ENCODE measurements at places on chromosomes 7 and 10.

DNA sequence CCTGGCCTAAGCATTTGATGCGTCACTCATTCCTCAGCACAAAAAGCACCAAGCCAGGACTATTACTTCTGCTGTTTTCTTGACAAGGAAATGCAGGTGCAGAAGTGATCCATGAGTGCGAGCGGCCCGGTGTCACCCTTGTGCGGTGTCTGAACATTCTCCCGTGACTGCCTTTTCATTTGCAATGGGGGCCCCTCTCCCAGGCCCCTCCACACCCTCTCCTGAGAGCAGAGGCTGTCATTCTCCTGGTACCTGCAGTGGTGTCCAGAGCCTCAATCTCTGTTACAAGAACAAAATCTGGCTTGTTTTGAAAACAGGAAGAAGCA lies 213.1 kb downstream of the DIP2C start:
- DNase-seq, result no peak

DNA sequence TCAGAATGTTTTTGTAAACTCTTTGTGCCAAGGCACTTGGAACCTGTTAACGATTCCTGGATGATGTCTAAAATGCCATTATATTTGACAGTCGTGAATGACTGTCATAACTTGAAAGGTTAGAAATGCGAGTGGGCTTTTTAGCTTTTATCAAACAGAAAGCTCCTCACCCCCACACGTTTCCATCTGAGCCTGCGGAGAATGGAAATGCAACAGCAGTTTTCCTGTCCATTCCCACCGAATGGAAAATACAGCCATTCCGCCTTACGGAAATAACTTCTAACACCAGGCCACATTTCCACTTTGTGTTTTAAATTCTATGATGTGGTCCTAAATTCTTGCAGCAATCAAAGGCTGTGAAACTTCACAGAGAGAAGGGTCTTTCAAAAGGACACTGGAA lies 83.8 kb downstream of the ELMO1 start:
- no peak for DNase-seq

GRCh38 chr10:11548768-11549099 lies 62.7 kb downstream of the USP6NL start:
- DNase-seq, result no peak

GRCh38 chr7:40784176-40784575 lies 649.4 kb downstream of the SUGCT start:
- DNase-seq, result no peak

- no peak for DNase-seq
Observed at GRCh38 chr7:2952316-2952715, 91.4 kb downstream of the CARD11 start.

- no peak for DNase-seq
Observed at GRCh38 chr7:22884911-22885788, 62.5 kb upstream of the TOMM7 start.

GRCh38 chr10:24951201-24952142 lies 934 bp downstream of the PRTFDC1 start:
- DNase-seq, result no peak

GRCh38 chr7:45978010-45978681 lies 57.1 kb upstream of the IGFBP3 start:
- no peak for DNase-seq

- DNase-seq, result no peak
Observed at GRCh38 chr7:214410-215212, 22.2 kb downstream of the FAM20C start.

GRCh38 chr10:42422911-42423310 lies 215.5 kb downstream of the ZNF33B start:
- DNase-seq, result no peak

DNA sequence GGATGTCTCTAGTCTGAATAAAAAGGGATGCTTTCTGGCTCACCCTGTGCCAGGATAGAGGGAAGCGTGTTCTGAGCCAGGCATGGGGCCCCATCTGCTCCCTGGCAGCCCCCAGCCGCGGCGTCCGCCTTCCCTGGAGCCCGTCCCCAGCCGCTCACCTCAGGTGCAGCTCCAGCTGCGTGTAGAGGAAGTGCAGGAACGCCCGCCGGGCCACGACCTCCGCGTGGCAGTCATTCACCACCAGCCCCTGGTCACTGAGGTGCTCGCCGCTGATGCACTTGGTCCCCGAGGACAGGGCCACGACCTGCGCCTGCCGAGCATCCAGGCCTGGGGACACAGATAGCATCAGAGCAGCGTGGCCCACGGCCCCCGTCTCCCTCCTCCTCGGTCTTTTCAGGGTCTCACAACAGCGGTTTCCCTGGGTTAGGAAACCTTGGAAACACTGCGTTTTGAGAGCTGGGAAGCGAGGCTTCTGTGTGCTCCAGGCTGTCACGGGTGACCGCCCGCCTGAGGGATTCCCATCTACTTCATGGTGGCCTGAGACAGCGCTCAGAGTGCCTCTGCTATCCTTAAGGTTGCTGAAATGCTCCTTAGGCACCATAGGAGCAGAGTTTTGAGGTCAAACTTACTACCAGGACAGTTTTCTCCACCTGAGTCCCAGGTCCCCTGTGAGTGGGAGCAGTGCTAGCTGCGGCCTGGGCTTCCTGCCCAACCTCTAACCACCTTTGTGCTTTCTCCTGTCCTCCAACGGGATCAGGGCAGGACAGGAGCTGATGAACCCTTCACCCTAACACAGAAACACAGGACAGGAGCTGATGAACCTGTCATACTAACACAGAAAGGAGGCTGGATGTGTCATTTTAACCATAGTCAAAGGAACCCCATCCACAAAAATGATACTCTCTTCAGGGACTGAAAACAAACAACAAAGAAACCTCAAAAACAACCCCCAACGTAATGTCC lies 186.1 kb downstream of the WDR37 start:
- no peak for DNase-seq

- DNase-seq, result no peak
Observed at GRCh38 chr7:92246360-92247101, 757 bp downstream of the ANKIB1 start.

GRCh38 chr7:26307226-26307625 lies 15.6 kb downstream of the SNX10 start:
- DNase-seq, result no peak

DNA sequence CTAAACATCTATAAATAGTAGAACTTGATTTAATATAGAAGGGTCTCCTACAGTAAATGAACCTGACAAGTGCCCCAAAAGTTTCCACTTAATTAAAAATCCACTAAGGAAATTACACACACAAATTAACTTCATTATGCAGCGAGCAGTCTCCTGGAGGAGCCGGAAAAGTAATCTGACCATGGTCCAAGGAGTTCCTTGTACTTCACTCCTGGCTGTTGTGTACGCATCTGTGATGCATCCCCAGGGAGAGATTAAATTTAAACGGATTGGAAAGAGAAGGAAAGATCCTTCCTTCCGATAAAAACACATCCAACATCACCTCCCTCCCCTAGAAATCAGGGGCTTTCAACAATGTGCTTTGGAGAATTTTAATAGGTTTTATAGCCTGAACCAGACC lies 85.5 kb downstream of the PARD3 start:
- no peak for DNase-seq

DNA sequence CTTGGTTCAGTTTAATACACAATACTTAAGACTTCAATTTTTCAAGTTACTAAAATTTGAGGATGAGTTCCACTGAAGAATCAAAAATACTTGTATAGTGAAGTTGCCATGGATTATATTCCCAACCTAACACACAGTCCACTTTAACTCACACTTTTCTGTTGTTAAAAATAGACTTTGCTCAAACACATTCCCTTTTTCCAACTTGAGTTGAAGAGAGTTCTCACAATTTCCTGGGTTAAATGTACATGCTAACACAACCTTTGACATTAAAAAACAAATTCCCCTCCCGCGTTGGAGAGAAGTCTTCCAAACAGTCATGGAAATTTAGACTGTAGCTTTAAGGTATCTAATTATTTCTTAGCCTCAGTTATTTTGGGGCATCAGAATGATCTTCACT lies 27.1 kb downstream of the SKIDA1 start:
- no peak for DNase-seq

- DNase-seq, result no peak
Observed at GRCh38 chr7:131431289-131431688, 103.6 kb downstream of the MKLN1 start.

DNA sequence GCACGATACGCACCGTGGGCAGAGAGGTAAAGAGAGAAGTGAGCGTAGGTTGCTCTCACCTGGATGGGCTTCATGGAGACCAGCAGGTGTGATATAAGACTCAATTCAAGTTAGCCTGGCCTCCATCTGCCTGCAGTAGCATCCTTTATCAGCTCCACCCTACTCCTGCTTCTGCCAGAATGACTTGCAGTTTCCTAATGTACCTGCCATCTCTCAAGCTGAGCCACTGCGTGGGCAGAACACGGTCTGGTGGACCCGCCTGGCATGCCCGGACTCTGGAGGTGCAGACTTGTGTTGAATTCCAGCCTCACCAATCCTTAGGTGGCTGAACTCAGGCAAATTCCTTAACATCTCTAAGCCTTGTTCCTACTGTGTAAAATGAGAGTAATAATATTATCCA lies 64.3 kb downstream of the STEAP1B start:
- no peak for DNase-seq

DNA sequence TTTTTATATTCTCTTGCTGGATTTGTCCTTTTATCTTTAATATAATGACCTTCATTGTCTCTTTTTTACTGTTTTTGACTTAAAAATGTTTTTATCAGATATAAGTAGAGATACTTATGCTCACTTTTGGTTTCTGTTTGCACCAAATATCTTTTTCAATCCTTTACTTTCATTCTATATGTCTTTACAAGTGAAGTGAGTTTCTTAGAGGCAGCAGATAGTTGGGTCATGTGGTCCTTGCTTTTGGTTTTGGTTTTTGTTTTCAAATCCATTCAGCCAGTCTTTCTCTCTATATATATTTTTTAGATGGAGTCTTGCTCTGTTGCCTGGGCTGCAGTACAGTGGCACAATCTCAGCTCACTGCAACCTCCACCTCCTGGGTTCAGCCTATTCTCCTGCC lies 932.4 kb upstream of the LRRTM3 start:
- no peak for DNase-seq

- DNase-seq, result no peak
Observed at GRCh38 chr7:29194206-29194593, 375 bp upstream of the CHN2 start.

GRCh38 chr7:41813286-41813685 lies 110.4 kb upstream of the INHBA start:
- no peak for DNase-seq

GRCh38 chr10:14385596-14386593 lies 55.2 kb upstream of the FRMD4A start:
- DNase-seq, result no peak

- no peak for DNase-seq
Observed at GRCh38 chr7:128356546-128357216, 4.8 kb downstream of the PRRT4 start.
